ENCODE measurements at places on chromosomes 7 and 10.
A peak's percentile ranks its signal among the peaks of the same experiment; 100 is the strongest.

DNA sequence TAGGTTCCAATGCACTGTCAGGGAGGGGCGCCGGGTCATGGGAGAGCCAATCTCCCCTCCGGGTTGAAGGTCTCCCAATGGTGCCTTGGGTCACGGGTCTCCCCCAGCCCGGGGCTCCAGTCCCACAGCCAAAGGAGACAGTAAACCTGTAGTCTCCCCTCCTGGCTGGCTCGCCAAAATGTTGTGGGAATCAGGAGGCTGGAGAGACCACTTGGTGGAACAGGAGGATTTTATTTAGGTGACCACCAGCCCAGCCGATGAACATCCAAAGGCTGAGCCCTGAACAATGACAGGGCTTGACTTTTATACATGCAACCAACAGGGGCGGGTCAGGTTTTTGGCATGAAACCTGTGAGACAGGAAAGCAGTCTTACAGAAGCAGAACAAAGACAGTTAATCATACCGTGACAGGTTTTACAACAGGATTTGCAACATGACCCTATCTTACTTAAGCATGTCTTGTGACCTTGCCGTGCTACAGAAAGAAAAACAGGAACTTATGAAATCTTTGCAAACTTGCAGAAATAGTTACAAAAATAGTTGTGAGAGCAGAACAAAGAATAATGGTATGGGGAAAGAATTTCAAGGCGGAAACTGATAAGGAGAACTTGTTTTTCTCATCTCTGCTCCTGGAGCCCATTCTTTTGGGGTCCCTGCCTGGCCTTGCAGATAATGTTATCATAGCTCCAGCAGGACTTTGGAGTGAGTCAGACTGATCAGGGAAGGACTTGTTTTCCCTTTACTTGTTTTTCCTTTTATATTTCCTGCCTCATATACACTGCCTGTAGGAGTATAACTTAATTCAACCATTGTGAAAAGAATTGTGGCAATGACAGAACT is 7.1 kb downstream of the ERV3-1 start:
- DNase-seq, result no peak

- no peak for DNase-seq
These were observed 62.7 kb downstream of the DKK1 start for GRCh38 chr10:52376694-52377354.

DNA sequence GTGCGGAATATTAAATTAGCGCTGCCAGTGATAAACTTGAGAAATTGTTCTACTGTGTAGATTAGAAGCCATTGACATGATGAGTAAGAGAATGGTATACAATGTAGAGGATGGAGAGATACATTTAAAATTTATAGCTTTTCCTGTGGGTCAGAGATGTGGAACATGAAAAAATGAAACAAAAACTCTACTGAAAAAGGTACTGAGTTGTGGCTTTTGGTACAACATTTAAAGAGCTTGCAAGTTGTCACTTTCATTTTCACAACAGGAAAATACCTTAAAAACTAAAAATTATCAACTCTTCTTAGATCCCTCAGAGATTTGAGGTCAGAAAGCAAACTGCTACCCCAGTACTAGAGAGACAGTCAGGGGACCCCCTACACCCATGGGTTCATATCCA is 348.8 kb upstream of the CDC14C start:
- DNase-seq, result no peak

GRCh38 chr7:140261105-140261486 is 84.3 kb upstream of the KDM7A start:
- DNase-seq, result no peak

DNA sequence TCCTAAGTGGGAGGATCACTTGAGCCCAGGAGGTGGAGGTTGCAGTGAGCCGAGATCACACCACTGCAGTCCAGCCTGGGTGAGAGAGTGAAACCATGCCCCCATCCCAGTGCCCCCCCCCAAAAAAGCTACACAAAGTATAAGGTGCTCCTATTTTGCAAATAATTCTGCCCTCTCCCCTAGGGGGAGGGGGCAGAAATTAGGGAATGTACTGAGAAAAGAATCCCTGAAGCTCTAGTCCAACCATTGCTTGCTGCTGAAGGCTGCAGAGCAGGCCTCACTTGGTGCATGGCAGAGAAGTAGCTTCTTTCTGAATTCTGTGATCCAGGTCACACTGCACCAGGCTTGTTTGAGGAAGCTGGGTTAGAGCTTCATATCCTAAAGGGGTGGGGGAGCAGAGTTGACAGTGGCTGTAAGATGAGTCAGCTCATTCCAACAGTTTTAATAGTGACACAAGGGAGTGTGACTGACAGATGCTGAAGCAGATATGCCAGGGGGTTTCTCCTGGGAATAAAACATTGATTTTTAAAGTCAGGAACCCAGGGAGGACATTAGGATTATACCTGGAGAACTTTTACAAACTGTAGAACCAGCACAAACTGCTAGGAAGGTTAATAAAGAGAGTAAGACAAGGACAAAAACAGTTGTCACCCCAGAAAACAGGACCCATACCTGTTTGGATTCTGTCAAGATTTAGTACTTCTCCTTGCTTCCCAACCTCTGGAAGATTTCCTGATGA is 32.8 kb upstream of the STRIP2 start:
- no peak for DNase-seq

- no peak for DNase-seq
These were observed 54.5 kb downstream of the SCRN1 start for GRCh38 chr7:29935111-29935510.

- DNase-seq, result peak; percentile 76
These were observed 1.1 kb downstream of the DENND2A start for GRCh38 chr7:140639366-140640053.

GRCh38 chr7:49497471-49497870 is 276.0 kb upstream of the VWC2 start:
- DNase-seq, result no peak

- DNase-seq, result no peak
These were observed 96.5 kb upstream of the MACROH2A2 start for GRCh38 chr10:69955897-69956740.

DNA sequence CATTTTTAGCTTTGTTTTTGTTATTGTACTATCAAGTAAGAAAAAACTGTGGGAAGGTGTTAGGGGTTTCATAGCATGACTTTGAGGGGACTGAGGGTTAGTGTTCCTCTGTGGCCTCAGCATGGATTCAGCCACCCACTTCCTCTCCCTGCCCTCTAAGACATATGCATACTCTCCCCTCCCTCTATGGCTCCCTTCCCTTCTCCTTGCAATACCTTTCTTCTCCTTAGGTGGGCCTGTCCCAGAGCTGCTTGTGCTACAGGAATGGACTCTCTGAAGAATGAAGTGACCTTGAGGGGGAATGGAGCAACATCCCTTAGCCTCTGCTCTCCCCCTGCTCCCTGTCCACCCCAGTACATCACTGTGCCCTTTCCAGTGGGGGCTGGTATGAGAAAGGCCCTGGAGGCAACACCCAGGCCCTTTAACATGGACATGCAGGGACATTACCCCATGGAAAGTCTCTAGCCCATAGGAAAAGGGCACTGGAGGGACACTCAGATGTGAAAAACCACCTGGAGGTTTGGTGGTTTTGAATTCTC is 22.4 kb downstream of the CDH23 start:
- no peak for DNase-seq

DNA sequence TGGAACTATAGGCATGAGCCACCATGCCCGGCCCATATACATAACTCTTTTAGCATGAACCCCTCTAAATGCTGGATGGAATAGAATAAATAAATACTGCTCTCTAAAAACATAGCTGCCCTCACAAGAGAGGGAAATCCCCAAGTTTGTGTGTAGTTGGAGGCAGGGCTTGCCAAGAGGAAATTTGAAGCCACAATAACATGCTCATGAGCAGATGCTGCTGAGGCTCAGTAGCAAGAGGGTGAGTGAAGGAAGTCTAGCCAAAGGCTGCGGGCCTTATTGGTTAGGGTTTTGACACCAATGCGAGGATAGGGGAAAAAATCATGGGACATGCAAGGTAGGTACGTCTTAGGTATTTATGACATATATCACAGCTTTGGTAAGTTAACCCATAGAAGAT is 17.3 kb downstream of the TPK1 start:
- no peak for DNase-seq

DNA sequence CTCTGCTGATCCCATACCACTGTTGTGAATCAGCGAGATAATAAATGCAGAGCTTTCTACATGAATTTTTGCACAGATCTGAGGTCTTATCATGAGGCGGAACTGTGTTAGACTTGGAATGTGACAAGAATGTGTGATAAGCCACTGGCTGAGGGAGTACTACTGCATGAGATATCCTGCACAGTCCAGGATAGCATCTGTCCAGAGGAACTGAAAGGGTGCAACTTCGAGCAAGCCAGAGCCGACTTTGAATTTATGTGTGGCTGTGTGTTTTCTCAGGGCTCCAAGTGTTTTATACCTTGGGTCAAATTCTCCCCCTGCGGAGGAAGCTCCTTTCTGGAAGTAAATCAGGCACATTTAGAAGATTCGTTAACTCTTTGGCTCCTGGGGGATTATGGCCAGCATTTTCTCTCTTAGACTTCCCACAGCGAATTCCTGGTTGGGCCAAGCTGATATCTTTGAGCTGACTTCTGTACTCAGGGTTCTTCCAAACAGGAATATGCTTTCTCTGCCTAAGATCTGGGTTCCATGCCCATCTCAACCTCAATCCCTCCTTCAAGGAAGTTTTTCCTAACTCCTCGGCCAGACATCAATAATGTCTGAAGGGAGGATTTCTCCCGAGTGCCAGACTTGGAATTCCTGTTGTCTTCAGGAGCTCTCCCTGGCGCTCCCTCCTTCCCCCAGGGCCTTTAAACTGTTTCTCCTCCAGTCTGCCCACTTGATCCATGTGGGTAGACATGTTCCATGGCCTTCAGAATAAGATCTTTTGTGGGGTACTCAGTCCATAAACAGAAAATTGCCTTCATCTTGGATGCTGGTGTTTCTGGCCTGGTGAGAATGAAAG is 2.5 kb upstream of the MEST start:
- no peak for DNase-seq

Measured in hindlimb muscle (tissue), 1 donor.